Activated CD4-positive, CD25-positive, alpha-beta regulatory T cell treated with anti-CD3 and anti-CD28 coated beads, Interleukin-2, amount 50 U/mL, for 72 hours (primary cell): ENCODE measurements at places on chromosomes 5 and 9.

GRCh38 chr9:125650271-125650737, 56.7 kb downstream of the MAPKAP1 start:
- DNase-seq = no peak

DNA sequence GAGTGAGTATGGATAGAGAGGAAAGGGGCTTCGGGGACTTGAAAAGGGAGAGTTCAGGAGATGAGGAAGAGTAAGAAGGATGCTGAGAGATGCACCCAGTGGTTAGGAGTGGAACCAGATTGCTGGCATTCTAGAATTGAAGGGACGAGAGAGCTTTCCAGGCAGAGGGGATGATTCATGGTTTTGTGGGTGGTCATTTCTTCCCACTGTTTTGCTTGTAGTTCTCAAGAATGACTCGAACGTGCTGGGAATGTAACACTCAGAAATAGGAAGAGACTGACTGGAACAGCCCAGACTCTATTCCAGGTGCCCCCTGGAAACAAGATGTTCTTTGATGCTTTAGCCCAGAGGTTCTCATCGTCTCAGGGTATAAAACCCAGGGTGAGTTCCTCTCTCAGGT, 294.2 kb downstream of the ICE1 start:
- DNase-seq = no peak

- DNase-seq = no peak
Measured at GRCh38 chr5:161410640-161411039, 135.9 kb downstream of the GABRB2 start.

DNA sequence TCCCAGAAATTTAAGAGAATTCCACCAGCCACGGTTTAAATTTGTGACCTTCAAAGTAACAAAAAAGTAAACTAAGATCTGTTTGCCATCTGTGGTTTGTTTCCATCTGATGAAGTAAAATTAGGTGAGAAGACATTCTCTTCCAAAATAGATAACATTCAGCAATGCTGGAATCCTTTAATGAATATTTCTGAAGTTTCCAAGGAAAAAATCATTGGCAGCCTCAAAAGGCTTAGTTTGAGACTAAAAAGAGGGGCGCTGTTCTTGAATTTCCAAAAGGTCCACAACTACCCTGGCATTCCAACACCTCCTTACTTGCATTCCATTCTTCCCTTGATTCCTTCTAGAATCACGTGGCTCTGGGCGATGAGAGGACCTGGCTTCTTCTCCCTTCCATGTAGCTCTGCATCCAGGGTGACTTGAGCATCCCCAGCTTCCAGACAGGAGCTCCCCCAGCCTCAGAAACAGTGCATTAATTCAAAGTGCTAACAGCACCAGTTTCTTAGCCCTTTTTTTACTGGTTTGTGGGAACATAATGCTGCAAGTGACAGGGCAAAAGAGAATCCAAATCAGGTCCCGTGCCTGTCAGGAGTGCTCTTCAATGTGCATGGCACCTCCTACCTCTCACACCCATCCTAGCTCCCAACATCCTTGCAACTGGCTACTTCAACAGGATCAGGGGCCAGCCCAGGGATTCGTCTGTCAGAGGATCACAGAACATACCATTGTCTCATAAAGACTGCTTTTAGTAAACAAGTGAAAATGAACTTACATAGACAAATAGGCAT, 191.5 kb upstream of the S1PR3 start:
- DNase-seq = no peak

DNA sequence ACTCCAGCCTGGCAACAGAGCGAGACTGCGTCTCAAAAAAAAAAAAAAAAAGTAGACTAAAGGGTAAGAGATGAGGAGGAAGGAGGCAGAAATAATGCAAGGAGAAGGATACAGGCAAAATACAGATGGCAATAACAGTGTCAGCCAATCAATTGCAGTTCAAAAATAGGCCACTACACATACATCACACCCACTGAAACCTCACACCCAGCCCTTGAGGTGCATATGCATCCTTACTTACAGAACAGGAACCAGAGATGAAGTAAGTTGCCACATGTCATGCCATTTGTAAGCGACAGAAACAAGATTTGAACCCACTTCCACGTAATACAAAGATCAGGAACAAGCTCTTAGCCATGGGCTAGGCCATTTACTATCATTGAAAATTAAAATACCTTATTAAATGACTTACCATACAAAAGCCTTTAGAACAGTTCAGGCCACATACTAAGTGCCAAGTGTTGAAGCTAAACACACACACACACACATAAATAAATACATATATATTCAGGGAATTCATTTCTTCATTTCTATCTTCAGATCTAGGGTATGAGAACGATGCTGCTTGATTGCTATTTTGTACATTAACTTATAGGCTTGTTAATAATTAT, 98.4 kb downstream of the FNBP1 start:
- no peak for DNase-seq

GRCh38 chr9:127950513-127951289, 13.0 kb upstream of the DPM2 start:
- DNase-seq = no peak

- DNase-seq = no peak
Measured at GRCh38 chr9:20650750-20651299, 28.5 kb upstream of the MLLT3 start.

GRCh38 chr9:90433398-90433941, 209.2 kb downstream of the DIRAS2 start:
- DNase-seq = no peak

DNA sequence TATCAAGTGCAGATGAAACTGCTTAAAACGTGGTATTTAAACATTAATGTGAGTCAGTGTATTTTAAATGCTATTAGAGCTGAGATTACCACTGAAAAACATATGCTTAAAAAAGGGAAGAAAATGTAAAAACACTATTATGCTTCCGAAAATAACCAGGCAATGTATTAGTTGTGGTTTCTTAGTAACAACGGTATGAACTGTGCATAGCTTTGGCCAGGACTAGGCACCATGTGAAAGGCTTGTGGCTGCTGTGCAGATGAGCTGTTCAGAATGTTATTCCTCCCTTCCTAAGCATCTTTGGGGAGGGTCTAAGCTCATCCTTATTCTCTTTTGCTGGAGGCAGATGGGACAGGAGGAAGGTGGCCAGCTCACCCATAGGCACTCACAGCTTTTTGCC, 84.9 kb downstream of the NTRK2 start:
- no peak for DNase-seq

GRCh38 chr5:53820802-53821171, 260.3 kb downstream of the NDUFS4 start:
- DNase-seq = no peak

GRCh38 chr5:173505634-173506033, 110.8 kb downstream of the BOD1 start:
- DNase-seq = no peak

DNA sequence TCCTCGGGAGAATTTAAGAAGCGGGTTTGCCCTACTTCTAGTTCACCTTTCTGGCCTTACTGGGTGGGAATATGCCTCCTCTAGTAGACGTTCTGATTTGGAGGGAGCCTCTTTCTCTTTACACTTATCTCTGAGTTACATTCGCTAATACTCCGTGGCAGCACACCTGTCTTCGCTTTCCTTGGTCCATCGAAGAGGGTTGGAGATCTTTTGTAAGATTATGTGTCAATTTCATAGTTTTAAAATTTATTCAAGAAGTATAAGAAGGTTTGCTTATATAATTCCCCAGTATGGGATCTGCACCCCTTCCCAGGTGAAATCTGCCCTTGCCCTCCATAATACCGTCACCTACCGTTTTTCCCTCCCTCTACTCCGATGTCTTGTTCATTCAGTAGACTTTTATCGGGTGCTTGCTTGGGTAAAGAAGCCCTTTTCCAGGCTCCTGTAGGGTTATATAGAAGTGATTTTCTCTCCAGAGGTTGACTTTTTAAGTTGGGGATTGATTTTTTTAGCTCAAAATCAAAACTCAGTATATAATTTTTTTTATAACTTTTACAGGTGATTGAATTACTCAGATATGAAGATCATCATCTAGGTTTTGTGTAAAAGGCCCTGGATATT, 1.1 kb downstream of the GPBP1 start:
- no peak for DNase-seq

DNA sequence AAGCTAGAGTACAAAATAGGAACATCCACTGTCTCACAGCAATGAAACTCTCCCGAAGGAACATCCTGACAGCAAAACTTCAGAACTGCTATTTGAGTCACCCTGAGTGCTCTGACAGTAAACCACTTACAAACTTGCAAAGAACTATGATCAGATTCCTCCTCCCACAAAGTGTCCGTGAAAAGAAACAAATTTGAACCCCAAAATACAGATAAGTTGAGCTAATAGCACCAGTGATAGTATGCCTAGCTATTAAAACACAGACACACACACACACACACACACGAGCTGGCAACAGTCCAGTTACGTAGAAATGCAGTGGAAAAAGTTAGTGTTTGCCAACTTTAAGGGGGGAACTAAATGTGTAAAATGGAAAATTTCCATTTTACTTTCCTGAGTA, 3.1 kb upstream of the GLIS3 start:
- no peak for DNase-seq

GRCh38 chr9:34578241-34579103, 11.1 kb downstream of the CNTFR start:
- DNase-seq = no peak

- DNase-seq = no peak
Measured at GRCh38 chr5:56565283-56565615, 250.1 kb upstream of the MAP3K1 start.

DNA sequence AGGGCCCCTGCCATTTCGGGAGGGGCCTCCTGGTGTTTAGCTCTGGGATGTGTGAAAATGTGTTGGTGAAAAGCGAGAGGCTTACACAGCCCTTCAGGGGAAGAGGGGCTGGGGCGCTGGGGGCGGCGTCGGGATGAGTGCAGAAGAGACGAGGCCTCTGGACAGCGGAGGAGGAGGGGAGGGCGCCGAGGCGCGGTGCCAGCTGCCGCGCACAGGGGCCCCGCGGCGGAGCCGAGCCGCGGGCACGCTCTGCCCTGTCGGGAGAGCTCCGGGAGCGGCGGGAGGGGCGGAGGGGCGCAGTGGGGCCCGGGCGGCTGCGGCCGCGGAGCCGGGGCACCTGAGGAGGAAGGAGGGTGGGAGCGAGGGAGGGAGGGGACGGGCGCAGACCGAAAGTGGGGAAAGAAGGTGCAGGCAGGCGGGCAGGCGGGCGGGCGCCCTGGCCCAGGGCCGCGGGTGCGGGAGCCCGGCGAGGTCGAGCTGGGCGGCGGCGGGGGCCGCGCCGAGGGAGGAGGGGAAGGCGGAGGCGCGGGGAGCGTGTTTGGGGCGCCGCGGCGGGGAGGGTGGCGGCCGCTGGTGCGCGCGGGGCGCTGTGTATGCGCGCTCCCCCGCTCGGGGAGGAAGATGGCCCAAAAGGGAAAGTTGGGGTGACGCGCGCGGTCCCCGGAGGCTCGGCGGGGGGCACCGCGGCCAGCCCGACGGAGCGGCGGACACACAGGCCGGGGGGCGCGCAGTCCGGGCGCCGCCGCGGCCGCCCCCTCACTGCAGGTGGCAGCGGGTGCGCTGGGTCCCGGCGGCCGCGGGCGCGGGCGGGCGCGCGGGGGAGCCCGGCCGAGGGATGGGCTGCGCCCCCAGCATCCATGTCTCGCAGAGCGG, at the start of gene PDE8B:
TSS of gene PDE8B (plus strand) at position 590 of the 873 bp plus-strand sequence. CDS start at position 836, 246 bp downstream.
- DNase-seq = no peak

GRCh38 chr9:37836386-37836785, 35.8 kb downstream of the DCAF10 start:
- DNase-seq = no peak

DNA sequence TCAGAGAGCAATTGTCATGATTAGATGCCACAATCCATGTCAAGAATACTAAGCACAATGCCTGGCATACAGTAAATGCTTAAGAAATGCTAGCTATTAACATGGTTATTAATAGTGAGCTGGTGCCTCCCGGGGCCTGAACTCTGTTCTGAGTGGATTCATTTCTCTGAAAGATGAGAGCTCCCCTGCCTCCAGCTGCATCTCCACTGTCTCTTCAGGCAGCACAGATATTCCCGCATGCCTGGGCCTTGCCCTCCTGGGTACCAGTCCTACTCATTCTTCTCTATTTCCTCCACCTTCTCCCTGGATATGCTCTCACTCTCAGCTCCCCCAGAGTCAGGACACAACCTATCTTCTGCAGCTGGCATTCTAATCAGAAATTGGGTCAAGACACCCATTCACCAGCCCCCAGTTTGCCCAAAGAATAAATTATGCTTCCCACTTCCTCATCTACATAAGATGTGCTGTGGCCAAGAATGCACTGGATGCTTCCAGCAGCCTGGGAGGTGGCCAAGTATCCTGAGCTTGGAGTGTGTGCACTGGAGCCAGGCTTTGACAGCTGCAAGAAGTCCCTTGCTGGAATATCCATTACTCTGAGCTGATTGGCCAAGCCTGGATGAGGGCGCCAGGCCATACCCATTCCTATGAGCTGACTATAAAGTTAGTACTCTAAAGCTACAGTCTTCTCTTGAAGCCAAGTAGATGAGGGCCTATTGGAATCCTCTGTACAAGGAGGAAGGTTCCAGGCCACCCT, 669.0 kb downstream of the ACTL7B start:
- no peak for DNase-seq

DNA sequence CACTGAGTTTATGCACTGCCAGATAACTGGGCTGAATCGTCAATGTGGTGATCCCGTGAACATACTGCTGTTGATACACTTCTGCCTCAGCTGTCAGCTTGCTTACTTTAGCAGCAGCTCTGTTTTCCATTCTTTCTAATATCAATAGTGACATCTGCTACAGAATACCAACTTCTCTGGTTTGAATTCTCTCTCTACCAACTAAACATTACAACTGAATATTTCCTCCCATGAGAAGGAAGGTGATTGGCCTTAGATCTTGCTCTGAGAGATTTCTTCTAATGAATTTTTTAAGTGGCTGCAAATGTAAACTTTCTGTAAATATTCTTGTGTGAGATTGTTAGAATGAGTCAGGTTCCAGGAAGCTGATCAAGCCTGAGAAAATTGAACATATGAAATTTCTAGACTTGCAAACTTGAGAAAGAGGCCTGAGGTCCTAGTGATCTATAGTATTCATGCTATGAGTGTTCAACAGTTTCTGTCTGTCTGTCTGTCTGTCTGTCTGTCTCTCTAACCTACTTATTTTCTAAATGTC, 205.5 kb upstream of the CDKN2B start:
- no peak for DNase-seq
